ENCODE measurements at places on chromosomes 12 and 14.

DNA sequence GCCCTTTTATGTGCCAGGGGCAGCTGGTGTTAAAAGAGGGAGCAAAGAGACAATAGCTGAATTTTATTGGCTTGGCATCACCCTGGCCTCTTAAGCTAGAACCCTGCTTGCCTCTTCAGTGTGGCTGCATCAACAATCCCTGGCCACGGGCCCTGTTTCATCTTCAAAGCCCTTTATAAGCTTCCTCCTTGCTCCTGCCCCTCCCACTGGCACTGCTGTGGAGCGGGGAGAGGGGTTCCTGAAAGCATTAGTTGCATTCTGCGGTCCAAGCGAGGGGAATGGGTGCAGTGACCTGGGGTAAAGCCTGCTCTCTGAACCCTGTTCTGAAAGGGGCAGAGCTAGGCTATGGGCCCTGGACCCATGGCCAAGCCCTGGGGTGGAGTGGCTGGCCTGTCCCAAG, 220 bp upstream of the KRT83 start:
- no peak for DNase-seq

DNA sequence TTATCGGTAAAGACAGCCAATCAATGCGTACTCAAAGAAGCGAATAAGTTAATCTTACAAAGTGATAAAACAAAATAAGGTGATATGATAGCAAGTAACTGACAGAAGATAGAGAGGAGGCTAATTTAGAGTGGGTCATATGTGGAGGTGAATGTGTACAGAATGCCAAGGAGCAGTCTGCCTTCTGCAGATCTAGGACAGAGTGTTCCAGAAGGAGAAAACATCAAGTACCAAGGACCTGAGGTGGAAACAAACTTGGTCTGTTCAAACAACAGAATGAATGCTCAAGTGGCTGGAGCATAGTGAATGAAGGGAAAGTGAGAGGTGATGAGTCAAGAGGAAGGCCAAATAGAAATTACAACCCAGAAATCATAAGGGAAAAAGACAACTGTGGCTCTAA, 170.3 kb upstream of the BMP4 start:
- DNase-seq: no peak

DNA sequence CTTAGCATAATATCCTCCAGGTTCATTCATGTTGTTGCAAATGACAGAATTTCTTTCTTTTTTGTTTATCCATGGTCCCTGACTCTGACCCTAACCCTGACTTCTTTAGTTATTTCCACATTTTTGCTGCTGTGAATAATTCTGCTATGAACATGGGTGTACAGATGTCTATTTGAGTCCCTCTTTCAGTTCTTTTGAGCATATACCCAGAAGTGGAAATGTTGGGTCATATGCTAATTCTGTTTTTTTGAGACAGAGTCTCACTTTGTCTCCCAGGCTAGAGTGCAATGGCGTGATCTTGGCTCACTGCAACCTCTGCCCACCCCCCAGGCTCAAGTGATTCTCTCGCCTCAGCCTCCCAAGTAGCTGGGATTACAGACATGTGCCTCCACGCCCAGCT, 33.1 kb downstream of the KNTC1 start:
- DNase-seq: no peak

DNA sequence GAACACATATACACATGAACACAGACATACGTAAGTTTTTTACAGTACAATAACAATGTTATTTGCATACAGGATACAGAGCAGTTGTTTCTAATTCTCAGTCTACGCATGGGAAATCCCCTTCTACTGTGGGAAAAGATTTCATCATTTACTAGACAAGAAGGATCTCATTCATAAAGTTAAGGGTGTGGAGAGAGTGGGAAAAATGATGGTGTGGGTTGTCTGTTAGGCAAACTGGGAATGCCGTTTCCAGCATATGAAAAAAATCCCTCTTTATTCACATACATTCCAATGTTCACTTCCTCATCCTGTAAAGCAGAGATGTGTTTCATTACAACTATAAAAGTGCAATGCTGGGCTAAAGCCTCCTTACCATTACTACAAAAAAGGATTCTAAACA, 120.9 kb downstream of the SINHCAF start:
- no peak for DNase-seq

- no peak for DNase-seq
Observed at GRCh38 chr12:95641299-95641952, 90.2 kb upstream of the USP44 start.

DNA sequence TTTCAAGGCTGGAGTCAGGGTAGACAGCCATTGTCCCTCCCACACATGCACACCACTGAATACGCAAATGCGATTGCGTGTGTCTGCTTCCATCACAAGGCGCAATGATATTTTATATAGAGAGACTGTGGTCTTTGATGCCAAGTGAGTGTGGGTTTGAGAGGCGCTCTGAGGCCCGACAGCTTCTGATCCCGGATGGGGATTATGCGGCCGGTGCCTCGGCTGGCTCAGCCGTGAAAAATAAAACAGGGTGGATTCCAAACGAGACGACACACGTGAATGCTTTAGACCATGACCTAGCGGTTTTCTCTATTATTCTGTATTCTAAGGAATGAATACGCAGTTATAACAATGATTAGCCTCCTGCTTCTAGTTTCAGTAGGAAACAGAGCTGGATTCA, 72.5 kb downstream of the TMEM132D start:
- DNase-seq: no peak

DNA sequence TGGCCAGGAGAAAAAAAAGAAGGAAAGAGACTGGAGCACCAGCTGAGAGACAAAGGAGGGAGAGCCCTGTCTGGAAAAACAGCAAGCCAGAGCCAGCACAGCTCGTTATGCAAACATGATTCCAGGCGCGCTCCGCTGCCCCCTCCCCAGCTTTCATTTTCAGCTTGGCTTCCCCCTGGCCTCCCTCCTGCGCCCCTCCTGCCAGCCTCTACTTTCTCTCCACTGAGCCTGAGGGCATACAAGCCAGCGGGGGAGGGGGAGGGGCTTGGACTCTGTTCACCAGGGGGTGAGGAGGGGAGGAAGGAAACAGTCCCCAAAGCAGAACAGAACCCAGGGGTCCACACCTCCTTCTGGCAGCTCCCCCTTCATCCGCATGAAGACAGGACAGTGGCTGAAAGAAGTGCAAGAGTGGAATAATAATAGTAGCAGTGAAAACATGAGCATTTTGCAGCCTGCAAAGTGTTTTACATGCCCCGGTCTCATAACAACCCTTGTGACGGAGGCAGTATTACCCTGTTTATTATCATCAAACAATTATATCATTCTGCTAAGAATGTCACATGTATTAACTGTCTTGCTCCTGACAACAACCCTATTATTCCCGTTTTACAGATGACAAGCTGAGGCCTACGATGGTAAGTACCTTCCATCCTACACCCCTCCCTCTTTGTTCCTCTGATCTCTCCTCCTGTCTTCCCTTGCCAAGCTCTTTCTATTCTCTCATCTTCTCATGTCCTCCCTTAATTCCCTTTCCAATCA, 24.2 kb downstream of the SMUG1 start:
- DNase-seq: no peak

DNA sequence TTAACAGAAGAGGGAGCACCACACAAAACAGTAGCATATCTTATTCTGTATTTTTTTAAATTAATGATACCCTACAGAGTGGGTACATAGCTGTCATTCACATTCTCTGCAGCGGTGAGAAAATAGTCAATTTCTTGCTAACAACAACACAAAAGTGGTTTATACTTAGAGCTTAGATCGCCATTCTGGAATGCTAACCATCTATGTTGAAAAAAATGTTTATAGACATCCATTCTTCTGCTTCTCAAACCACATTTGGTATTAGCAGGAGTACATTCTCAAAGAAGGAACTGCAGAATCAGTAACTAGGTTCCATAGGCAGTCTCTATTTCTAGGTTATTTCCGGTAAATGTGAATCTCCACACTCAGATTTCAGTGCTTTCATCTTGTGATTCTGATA, 185.9 kb downstream of the PPFIA2 start:
- no peak for DNase-seq

- no peak for DNase-seq
Observed at GRCh38 chr12:97275256-97275655, 187.3 kb upstream of the RMST start.

- no peak for DNase-seq
Observed at GRCh38 chr12:52235822-52236361, 2.8 kb downstream of the KRT7 start.

DNA sequence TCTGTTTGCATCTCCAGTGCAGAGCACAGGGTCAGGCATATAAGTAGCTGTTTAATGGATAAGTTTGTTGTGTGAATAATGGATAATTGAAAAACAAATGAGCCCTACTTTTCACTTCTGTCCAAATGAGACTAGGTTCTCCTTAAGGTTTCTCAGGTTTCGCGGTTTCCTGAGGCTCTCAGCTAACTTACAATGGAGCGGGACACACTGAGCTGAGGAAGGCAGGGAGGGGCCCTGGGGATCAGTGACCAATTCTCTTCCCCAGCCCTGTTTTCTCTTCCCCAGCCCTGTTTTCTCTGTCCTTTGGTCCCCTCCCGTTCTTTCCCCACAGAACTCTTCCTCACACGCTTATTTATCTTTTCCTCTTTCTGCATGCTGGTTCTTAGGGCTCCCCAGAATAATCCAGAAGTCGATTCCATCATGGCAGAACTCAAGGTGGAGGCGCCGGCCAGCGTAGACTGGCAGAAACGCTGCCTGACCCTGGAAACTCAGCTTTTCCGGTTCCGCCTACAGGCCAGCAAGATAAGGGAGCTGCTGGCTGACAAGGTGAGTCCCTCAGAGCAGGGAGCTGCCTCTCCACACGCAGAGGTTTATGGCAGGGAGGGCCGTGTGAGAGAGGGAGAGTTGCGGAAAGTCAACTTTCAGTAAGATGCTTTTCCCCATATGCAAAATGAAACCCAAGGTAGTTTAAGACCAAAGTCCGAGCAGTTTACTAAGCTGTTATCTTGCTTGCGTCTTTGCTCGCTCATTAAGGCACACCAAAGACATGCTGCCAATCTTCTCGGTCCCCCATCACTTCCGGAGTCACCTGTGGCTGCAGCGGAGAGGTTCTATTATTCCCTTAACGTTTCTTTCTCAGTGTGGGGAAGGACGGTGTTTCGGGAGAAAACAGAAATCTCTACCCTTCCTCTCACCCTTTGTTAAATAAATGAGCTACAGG, 8.6 kb downstream of the PLEKHH1 start:
- no peak for DNase-seq

DNA sequence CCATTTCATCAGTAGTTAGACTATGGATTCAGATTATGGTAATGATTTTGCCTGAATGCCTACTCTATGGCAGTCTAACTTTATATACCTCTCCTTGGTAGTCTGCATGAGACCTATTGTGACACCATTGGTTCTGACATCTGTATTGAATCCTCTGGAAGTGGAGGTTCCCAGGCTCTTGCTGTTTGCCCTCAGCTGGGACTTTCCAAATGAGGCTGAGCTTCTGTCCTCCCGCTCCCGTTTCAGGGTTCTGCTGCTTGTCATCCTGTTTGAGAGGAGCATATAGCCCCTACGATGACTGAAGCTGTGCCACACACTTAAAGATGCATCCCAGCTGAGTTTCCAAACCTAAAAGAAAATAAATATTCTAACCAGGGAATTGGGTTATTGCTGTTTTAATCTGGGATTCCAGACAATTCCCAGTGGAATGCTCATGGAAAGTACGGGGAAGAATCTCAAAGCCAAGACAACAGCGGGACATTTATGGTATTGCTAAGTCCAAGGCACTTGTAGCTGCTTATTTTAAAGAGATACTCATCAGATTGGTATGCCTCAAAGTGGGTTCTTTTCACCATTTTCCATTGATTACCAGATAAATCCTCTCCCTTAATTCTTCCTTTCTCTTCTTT, 105.9 kb downstream of the ETV6 start:
- no peak for DNase-seq

- DNase-seq: no peak
Observed at GRCh38 chr12:26293612-26294011, 98.2 kb downstream of the SSPN start.

GRCh38 chr12:110966081-110966760, 45.8 kb upstream of the MYL2 start:
- DNase-seq: no peak

DNA sequence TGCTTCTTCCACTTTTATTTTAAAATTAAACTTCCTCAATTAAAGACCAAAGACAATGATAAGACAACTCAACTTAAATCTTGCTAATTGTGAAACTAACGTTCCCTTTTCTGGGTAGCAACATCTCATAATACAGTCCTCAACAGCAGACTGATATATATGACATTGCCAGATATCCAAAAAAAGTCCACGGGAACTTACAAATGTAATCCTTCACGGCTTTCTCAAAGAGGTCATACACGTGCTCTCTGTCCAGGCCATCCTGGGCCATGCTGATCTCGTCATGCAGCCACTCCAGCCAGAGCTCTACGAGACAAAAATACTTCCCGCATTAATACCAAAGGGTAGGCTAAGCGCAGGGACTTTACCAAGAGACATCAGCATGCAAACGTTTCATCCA, 13.3 kb downstream of the SART3 start:
- no peak for DNase-seq

- no peak for DNase-seq
Observed at GRCh38 chr14:99875836-99876235, 82.6 kb downstream of the EML1 start.

DNA sequence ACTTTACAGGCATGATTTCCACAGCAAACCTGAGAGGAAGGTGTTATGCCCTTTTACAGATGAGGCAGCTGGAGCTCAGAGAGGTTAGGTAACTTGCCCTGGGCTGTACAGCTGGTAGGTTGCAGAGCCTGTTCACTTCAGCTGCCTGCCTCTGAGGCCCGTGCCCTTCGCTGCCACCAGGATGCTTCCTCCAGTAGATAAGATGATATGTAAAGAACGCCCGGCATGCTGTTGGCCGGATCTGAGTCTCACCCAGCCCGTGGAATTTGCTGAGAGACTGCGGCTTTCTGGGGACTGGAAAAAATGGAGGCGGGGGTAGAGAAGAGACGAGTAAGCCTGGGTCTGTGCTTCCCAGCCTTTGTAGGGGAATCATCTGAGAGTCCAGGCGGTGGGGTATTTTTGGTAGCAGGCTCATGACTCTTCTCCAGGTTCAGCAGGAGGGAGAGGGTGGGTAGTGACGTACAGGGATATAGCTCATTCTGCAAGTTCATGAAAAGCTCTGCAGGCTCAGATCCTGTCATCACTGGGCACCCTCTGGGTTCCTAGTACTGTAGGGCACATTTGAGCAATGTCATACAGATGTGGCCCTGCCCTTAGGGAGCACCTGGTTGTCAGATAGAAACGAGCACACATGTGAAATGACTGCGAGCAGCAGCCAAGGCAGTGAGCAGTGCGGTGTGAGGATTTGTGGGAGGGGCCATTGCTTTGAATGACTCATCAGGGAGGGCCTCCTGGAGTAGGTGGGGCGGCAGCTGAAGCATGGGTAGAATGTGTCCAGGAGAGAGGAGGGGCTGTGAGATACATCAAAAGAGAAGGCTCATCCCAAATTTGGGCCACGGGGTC, 159.4 kb downstream of the TSPAN9 start:
- DNase-seq: no peak

GRCh38 chr14:51697848-51698247, 46.1 kb downstream of the FRMD6 start:
- DNase-seq: no peak

- no peak for DNase-seq
Observed at GRCh38 chr14:99874306-99874705, 81.1 kb downstream of the EML1 start.

- DNase-seq: no peak
Observed at GRCh38 chr14:89067293-89067972, 243.0 kb downstream of the TTC8 start.

Data from vagina (tissue), 2 donors.